ENCODE measurements at places on chromosomes 2 and 18.

- DNase-seq: no peak
Measured at GRCh38 chr2:201901786-201902185, 95.4 kb downstream of the CDK15 start.

GRCh38 chr2:121175326-121175725, 109.7 kb downstream of the TFCP2L1 start:
- DNase-seq: no peak

DNA sequence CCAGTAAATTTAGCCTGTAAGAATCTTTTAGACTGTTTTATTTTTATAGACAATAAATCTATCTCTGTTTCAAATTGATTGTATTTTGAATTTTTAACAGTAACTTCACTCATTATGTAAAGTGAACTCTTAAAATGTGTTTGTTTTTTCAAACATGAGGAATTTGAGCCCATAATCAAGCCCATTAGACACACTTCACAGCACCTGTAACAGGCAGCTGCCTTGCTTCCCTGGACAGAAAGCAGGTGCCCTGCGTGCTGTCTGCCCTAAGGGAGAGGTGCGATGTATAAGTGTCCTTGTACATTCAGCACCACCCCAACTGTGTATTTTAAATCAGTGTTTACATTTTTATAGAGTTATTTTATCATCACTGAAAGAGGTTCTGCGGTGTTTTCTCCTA, 186.5 kb upstream of the TPO start:
- DNase-seq: no peak

DNA sequence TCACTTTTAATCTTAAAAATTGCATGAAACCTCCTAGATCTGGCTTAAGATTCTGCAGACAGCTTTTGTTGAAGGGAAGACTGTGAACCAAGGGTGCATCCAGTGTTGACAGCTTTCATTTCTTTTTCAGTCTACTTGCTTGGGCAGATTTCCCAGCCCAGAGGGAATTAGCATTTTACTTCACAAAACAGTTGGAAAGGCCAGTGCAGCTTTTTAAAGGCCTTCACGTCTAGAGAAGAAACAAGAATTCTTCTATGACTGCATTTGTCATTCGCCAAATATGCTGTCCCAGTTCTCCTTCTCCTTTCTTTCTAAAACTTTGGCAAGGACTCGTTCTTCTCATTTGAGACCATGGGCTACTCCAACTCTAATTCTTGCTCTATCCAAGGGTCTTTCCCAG, 17.4 kb downstream of the NTSR2 start:
- no peak for DNase-seq

GRCh38 chr2:83661711-83662110, 797.4 kb downstream of the SUCLG1 start:
- DNase-seq: no peak

- DNase-seq: no peak
Measured at GRCh38 chr2:222332116-222332515, 33.3 kb upstream of the PAX3 start.

GRCh38 chr2:105373895-105374401, 24.9 kb downstream of the FHL2 start:
- no peak for DNase-seq

DNA sequence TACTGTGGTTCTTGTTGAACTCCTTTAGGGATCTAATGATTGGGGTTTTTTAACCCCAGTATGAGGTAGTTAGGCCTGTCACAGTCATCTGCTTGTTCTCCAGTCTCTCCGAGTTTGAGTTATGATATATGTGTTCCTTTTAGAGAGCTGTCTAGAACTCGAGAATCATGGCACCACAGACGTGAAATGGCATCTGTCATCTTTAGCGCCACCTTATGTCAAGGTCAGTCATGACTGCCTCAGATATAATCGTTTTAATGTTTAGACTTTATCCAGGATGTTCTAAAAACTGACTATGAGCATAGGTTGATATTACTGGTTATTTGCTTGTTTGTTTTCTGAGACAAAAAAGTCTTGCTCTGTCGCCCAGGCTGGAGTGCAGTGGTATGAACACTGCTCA, 112.2 kb downstream of the CEP192 start:
- no peak for DNase-seq

GRCh38 chr18:34158881-34159690, 65.6 kb downstream of the NOL4 start:
- no peak for DNase-seq

DNA sequence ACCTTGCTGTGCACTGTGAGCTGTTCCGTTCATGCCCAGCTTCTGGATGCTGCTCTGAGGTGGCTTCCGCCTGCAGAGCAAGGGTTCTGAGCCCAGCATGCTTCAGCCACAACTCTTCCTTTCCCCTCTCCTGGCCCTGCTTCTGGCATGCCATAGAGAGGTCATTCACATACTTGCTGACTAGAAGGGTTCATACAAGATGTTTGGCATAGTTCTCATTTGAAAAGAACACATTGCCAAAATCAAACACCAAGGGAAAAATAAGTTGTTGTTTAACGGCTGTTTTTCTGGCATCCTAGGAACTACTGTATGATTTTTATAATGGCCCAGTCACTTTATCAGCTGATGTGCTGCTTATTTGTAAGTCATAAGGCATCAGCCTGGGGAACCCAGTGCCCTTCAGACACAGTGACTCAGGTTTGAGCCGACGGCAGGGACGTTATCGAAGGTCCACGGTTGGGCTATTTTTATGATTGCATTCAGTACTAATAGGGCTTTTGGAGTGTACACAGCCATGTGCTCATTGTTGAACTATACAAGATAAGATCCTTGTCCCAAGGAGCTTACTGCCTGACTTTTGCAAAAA, 53.9 kb upstream of the CTAGE1 start:
- DNase-seq: no peak

- no peak for DNase-seq
Measured at GRCh38 chr18:61334951-61335683, 1.9 kb downstream of the CDH20 start.

DNA sequence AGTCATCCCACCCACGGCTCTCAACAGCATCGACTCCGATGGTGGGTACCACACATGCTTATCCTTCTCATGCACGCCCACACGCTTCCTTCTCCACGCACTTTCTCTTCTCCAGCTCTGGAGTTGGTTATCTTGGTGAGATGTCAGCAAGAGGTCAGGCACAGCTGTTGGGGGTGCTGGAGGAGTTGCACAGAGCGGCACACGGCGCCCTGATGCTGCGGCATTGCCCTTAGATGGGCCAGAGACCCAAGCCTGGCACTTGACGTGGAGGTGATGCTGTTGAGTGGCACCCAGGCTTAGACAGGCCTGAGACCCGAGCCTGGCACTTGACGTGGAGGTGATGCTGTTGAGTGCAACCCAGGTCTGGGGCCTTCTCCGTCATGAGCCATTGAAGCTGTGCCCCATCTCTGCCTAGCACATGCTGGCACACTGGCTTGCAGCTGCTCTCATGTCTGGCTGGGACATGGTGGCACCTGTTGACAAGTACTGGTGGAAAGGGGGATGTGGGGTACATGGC, 83.2 kb downstream of the DGKD start:
- no peak for DNase-seq

GRCh38 chr2:53028225-53028624, 739.4 kb upstream of the CHAC2 start:
- DNase-seq: no peak

- DNase-seq: no peak
Measured at GRCh38 chr2:178449700-178450523, 1.1 kb downstream of the PRKRA start.

DNA sequence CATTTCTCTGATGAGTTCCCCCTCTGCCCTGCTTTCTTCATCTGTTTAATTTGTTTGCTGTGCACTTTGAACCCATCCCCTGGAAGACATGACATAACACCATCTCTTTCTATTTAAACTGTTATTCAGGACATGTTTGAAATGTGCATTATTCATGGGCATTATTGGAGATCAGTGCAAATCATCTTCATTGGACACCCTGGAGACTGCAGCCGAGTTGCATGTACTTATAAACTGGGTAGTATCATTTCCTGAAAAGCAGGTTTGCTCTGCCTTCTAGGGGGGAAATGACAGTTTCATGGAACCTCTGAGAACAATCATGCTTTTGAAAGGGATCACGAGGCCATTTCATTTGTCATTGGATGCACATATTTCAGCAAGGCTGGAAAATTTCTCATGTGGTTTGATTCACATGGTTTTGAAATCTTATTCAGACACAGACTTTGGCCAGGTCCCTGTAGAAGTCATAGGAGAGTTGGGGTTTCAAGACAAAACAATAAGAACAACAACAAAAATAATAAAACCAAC, 462.8 kb upstream of the MEX3C start:
- DNase-seq: no peak

DNA sequence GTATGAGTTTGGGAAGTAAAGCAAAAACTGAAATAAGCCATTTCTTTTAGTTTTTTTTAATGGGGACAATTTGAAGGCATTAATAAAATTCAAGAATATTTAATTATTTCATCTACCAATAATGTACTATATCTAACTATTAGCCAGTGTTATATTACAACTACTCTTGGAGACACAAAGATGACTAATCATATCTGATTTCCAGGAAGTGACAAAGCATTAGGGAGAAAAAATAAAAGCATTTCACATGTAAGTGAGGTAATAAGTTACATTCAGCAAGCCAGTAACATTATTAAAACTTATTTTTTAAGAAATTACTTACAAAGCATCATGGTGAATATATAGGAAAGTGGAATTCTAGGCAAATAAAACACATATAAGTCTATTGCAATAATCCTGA, 781.3 kb upstream of the NRXN1 start:
- DNase-seq: no peak

- DNase-seq: no peak
Measured at GRCh38 chr2:170073288-170073687, 104.7 kb upstream of the MYO3B start.

- DNase-seq: no peak
Measured at GRCh38 chr18:51337406-51337805, 139.9 kb upstream of the MEX3C start.

- no peak for DNase-seq
Measured at GRCh38 chr18:5238371-5238976, 41.4 kb upstream of the AKAIN1 start.

GRCh38 chr2:187429989-187430388, 18.1 kb downstream of the CALCRL start:
- DNase-seq: no peak

- DNase-seq: no peak
Measured at GRCh38 chr2:64283006-64283570, 138.9 kb upstream of the PELI1 start.

DNA sequence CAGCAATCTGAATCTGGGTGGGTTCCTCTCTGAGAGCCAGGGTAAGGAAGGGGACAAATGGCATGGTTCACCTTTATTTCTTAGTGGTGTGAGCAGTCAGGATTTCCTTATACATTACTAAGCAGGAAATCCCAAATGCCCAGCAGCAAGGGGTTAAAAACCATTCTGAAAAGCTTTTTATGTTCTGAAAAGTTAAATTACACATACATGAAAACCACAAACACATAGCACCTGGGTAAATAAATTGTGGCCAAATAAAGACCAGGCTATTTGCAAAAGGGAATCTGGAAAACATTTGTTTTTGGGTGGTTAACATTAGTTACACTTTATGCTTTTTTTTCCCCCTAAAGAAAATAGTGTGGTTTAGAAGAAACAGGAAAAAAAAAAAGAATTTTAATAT, 156.1 kb downstream of the AGPS start:
- no peak for DNase-seq

GRCh38 chr2:119575439-119575838, 31.2 kb downstream of the CFAP221 start:
- DNase-seq: no peak

All from omental fat pad (tissue), 4 donors.